Calu3 (cell line): ENCODE measurements at places on chromosomes 11 and 22. TPM values are rescaled to one million over a fixed set of nuclear protein-coding genes. Genes with fewer than 3 reads are reported as not detected.

DNA sequence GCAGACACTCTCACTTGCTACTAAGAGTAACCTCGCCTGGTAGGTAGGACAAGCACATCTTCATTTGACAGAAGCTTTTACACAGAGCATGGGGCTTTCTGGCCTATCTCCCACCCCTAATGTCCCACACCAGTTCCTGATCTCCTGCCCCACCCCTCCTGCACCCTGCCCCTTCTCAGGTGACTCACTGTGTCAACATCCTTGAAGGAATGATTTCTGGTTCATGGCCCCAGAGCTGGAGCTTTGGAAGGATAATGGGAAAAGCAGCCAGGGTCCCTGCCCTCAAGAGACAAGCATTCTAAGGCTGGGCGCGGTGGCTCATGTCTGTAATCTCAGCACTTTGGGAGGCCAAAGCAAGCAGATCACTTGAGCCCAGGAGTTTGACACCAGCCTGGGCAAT is 47.2 kb downstream of the LRFN4 start:
- DNase-seq, result peak; percentile 36
- no peak overlapping the region for H3K27ac ChIP-seq
- no peak overlapping the region for H3K4me3 ChIP-seq
- H3K27me3 ChIP-seq, result no peaks in the 10 kb centered on the region

GRCh38 chr22:23696326-23696851 is 5.6 kb downstream of the RGL4 start:
- H3K27ac ChIP-seq, result no peak overlapping the region
- H3K27me3 ChIP-seq, result no peaks in the 10 kb centered on the region
- H3K4me3 ChIP-seq, result no peak overlapping the region
- no peak for DNase-seq

DNA sequence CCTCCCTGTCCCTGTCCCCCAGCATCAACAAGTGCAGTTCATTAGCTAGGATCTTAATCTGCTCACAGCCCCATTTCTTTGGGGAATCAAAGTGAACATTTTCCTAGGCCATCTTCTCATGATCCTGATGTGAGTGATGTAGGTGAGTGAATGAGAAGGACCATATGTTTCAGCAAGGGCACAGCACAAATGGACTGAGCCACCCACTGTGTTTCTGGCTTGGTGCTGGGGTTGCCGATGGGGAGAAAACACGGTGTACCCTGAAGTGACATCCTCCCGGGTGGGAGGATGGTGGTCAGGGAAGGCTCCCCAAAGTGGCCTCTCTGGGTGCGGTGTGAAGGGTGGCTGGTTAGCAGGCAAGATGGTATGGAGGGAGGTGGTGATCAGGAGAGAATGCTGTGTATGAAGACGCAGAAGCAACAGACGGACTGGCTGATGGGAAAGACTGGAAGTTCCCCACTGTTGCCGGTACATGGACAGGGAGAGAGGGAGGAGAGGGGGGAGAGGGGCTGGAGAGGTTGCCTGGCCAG is 72.2 kb downstream of the JAM3 start:
- H3K27me3 ChIP-seq, result no peaks in the 10 kb centered on the region
- DNase-seq, result no peak
- no peak overlapping the region for H3K27ac ChIP-seq
- no peak overlapping the region for H3K4me3 ChIP-seq

Gene PATE4
- not detected in 2 replicates for total RNA-seq

Gene ACR
- not detected in 2 replicates for total RNA-seq

Gene ZNF280B
- total RNA-seq, result 4.0 and 4.6 TPM in 2 replicates

Gene ARVCF
- total RNA-seq, result 19.7 and 21.7 TPM in 2 replicates

- no peaks in the 10 kb centered on the region for H3K4me1 ChIP-seq
- H3K27me3 ChIP-seq, result peaks cover 19% of the 10 kb centered on the region
- no peak for DNase-seq
- H3K36me3 ChIP-seq, result no peaks in the 10 kb centered on the region
Measured at GRCh38 chr11:58941838-58942237, 2.5 kb downstream of the GLYATL1 start.

- H3K4me1 ChIP-seq, result peaks cover 61% of the 10 kb centered on the region
- H3K27ac ChIP-seq, result peak overlapping the region; percentile 29
- peak overlapping the region; percentile 85 for H3K4me3 ChIP-seq
- peaks cover 69% of the 10 kb centered on the region for H3K36me3 ChIP-seq
- DNase-seq, result no peak
- H3K27me3 ChIP-seq, result no peaks in the 10 kb centered on the region
Measured at GRCh38 chr22:44758344-44758973, 6.1 kb downstream of the ARHGAP8 start.

GRCh38 chr22:39353346-39353745 is 3.6 kb downstream of the SYNGR1 start:
- H3K4me3 ChIP-seq, result no peak overlapping the region
- H3K36me3 ChIP-seq, result peaks cover 15% of the 10 kb centered on the region
- no peak overlapping the region for H3K27ac ChIP-seq
